NCI-H446 treated with DMSO at 0.1 percent for 48 hours (cell line): ENCODE measurements at places on chromosomes 2 and 18.

- DNase-seq, result no peak
Observed at GRCh38 chr2:122808286-122808969, 1053.0 kb downstream of the TSN start.

- peak; percentile 16 for DNase-seq
Observed at GRCh38 chr2:62471816-62472215, 34.2 kb downstream of the TMEM17 start.

DNA sequence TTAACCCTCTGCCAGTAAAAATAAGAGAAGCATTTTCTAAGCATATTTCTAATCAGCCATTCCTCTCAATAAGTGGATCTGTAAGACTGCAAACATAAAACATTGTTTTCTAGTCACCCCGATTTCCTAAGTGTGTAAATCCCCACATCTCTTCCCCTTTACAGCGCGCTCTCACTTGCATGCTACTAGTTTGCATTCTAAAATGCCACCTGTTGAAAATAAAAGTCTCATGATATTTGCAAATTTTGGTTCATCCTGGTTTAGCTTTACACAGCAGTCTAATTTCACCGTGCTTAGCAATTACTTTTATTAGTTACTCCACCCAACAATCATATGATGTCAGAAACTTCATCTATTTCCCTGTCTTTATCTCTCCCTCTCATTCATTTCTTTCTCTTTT lies 1230.7 kb upstream of the ZEB2 start:
- DNase-seq, result no peak

DNA sequence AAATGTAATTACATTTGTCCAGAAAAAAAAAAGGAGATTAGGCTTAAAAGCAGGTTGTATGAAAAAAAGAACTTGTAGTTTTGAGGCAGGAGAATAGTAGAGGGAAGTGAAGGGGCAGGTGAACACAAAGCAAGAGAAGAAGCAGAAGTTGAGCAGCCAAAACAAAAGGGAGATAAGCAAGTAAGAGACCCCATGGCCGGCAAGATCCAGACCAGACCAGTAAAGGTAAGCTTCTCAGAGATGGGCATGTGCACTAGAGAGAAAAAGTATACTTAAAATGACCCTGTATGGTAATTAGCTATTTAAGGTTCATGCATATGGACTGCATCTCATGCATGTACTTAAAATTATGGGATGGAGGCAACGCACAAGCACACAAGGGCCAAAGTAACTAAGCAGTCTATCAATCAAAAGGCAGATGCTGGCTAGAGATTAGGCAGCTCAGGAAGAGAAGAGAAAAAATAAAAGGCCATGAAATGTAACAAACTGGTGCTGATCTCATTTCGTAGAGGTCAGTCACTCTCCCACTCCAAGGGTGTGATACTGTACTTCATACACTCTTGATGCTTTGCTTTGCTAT lies 9.7 kb downstream of the SIGLEC15 start:
- no peak for DNase-seq

DNA sequence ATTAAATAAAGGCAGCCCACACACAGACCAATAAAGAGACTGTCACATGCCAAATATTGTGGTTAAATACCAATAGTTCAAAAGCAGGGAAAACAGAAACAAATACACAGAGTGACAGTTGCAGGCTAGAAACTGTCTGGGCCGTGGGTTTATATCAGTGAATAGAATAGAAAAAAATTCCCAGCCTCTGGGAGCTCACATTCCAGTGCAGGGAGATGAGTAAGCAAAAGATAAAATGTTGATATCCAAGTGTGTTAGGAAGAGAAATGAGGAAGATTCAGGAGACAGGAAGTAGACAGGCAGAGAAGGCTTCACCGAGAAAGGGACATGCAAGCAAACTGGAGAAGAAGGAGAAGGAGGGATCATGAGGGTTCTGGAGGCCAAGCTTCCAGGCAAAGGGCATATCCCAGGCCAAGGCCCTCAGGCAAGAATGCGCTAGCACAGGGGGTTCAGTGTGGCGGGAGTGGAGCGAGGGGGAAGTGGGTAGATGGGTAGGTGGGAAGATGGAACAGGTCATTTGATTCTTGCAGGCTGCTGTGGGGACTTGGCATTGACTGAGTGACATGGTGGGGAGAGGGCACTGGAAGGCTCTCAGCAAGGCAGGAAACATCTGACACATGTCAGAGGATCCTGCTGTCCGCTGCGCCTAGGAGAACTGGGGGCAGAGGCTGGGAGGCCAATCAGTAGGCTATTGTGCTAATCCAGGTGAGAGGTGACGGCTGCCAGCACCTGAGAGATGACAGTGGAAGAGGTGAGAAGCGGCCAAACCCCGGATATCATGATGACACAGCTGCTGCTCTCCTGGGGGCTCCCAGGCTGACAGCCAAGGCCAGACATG lies 89.2 kb downstream of the ZBTB7C start:
- no peak for DNase-seq

DNA sequence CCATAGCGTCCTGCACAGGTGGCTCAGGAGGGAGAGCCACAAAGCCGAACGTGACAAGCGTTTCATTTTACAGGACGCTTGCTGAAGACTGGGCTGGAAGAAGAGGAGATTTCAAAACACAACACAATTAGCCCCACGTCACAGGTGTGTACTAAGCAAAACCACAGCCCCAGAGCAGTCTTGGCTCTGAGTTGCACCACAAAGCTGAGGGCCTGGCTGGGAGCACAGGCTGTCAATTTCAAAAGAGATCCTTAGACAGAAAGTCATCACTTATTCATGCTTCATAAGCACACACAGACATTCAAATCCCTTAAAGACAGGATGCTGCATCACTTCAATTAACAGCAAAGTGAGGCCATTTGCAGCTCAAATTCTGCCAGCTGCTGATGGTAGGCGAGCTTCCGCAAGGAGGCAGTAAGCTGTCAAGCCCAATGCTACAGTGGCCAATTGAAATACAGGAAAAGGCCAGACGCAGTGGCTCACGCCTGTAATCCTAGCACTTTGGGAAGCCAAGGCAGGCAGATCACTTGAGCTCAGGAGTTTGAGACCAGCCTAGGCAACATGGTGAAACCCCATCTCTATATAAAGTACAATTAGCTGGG lies 79.6 kb downstream of the SKA1 start:
- DNase-seq, result peak; percentile 7

DNA sequence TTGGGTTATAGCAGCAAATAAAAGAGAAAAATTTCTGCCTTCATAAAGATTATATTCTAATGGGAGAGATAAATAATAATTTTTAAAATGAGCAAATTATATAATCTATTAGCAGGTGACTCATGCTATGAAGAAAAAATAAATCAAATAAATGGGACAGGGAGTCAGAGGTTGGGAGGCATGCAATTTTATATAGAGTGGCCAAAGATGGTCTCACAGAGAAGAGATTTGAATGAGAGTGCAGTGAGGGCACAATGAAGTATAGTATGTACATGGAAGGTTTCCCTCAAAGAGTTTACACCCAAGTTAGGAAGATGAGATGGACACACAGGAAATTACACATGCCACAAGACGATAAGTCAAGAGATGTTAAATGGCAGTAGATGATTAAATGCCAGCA lies 369.4 kb downstream of the TXNL1 start:
- DNase-seq, result no peak

- no peak for DNase-seq
Observed at GRCh38 chr2:181788897-181789555, 102.5 kb upstream of the ITPRID2 start.

- no peak for DNase-seq
Observed at GRCh38 chr2:179525340-179525739, 260.7 kb upstream of the SESTD1 start.

- peak; percentile 8 for DNase-seq
Observed at GRCh38 chr2:88059979-88060906, 4.7 kb upstream of the KRCC1 start.

DNA sequence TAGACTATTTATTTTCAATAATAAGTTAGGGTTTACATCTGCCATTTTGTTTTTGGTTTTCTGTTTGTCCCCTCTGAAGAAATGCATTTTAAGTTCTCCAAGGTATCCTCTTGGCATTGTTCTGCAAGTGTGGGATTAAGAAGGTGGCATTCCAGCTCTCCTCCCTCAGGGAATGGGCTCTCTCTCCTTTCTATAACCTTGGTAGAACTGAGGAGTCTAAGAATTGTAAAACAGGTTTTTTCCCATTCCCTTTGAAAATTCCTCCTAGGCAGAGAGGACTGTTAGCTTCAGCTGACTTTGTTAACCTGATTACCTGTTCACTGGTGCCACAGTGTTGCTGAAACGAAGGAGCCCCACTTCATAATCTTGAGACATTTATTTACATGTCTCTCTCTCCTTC lies 26.1 kb upstream of the RAB1A start:
- no peak for DNase-seq

DNA sequence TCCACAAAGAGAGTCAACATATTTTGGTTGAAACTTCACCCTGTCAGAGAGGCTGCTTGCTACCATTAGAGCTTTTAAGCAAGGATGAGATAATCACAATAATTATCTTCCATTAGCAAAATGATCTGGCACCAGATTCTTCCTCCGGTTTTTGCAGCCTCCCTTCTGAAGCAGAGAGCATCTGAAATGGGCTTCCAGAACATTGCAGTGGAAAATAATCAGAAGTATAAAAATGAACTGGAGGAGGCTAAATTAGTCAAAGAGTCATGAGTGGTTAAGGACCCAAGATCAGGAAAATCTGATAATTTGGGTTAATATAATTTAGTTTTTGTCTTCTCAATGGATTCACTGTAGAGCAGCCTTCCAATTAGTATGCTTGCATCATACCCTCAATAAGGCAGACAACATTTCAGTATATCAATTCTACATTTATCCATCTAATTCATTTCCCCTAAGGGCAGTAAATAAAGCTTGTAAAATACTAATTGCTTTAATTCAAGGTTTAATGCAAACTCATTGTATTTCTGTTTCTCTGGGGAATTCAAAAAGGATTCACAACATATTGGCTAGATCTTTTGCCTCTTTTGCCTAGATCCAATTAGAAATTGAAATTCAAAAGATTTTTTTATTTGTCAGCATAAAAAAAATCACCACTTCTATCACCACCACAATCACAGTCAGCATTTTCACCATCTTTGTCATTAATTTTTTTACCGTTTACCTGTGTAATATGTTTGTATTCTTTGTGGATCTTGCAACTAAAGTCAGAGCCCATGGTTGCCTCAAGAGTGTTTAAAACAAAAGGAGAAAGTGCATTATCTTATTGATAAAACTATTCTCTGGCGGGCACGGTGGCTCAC lies 537.2 kb upstream of the DCC start:
- no peak for DNase-seq

DNA sequence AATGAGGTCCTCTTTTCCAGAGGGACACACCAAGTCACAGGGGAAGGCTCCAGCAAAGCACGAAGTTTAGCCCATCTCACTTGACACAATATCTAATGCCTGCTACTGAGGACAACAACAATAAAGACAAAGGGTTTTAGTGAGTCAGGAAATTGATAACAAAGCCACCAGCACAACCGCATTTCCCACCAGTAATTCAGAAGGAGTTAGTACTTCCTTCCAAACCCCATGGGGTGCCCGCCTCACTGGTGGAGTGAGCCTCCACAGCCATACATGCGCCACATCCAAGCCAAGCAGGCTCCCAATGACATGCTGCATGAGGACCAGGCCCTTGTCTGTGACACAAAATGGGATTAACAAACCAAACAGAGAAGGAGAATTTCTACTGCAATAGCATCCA lies 40.1 kb downstream of the MRPL35 start:
- DNase-seq, result no peak
